ENCODE measurements at places on chromosomes 2 and 18.

DNA sequence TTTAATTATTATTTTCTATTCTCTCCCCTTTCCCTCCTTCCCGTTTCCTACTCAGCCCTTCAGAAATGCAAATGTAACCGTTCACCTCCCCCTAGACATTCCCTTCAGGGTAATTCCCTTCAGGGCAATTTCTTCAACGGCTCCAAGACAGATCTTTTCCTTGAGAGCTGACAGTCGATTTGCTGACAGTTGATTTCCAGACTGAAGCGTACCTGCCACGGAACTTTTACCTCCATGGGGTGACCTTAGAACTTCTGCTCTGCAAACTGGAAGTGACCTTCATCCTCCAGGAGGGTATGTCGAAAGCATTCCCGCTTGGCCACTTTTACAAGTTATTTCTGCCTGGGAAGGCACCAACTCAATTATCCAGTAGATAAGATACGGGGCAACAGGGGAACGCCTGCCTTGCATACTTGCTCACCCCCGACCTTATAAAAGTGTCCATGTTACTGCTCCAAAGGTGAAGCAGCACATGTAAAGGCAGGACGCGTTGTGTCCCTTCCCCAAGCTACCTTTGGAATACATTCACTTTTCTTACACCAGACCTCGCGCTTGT is 18.5 kb downstream of the B3GNT7 start:
- no peak for DNase-seq

DNA sequence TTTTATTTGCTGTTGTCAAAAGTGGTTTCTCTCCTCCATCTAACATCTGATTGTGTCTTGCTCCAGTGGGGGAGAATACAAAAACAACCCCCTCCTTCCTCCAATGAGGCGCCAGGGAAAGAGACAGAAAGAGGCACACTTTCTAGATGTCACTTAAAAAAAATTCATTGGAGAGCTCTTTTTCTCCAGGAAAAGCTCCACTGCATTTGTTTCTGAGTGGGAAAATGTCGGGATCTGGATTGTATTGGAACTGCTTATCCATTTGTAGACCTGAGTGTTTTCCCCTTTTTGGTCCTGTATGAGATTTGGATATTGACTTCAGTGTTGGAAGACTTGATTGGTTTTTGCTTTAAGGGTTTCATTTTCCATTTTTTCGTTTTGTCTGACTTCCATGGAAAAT is 995 bp downstream of the MBD5 start:
- DNase-seq = peak; percentile 17

- no peak for DNase-seq
Observed at GRCh38 chr2:57141269-57141668, 905.3 kb upstream of the VRK2 start.

DNA sequence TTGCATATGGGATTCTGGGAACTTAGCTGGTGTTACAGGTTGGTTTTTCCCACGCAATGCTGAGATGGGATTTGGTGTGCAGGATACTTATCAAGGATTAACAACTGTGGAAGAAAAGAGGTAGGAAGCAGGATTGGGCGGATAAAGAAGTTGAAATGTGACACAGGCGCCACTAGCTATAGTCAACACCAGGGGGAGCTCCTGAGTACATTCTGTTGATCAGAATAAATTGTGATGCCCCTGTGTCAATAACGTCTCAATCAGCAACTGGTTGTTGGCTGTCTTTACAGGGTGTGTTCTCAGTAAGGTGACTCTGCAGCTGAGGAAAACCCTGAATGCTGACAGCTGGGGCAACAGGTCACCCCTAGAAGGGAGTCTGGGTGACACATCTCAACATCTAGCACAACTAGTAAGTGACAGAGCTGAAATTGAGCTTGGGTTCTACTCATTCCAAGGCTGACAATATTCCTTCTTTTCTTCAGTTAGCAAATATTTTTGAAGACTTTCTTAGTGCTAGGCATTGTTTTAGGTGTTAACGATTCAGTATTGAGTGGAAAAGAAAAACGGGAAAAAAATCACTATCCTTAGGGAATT is 143.0 kb downstream of the ARL6IP6 start:
- DNase-seq = peak; percentile 38

- peak; percentile 49 for DNase-seq
Observed at GRCh38 chr2:110853516-110853915, 121.1 kb downstream of the ACOXL start.

GRCh38 chr2:19739256-19739655 is 162.5 kb downstream of the TTC32 start:
- no peak for DNase-seq

- DNase-seq = no peak
Observed at GRCh38 chr2:169925968-169926367, 98.7 kb downstream of the UBR3 start.

GRCh38 chr2:57674743-57675142 is 371.9 kb upstream of the VRK2 start:
- no peak for DNase-seq

Data from ELR (cell line).